ENCODE measurements at places on chromosomes 16 and 17. TPM values are rescaled to one million over a fixed set of nuclear protein-coding genes. Genes with fewer than 3 reads are reported as not detected.

ALOX12 gene
- not detected for total RNA-seq

CMTR2 gene
- total RNA-seq = 21.8 TPM

P2RX5 gene
- 46.5 TPM for total RNA-seq

PRSS22 gene
- not detected for total RNA-seq

PPP1R27 gene
- not detected for total RNA-seq

KIFC3 gene
- 1.5 TPM for total RNA-seq

WNK4 gene
- 1.1 TPM for total RNA-seq

EXOC3L1 gene
- not detected for total RNA-seq

CYB5D1 gene
- total RNA-seq = 10.2 TPM

MATCAP1 gene
- total RNA-seq = 31.9 TPM

GPR142 gene
- total RNA-seq = not detected

PIRT gene
- not detected for total RNA-seq

EVI2B gene
- total RNA-seq = 37.3 TPM

KRTAP2-3 gene
- not detected for total RNA-seq

GSPT1 gene
- total RNA-seq = 174 TPM

BEAN1 gene
- not detected for total RNA-seq

CHMP1A gene
- 65.0 TPM for total RNA-seq

JPH3 gene
- total RNA-seq = 0.60 TPM

NXPH3 gene
- 0.44 TPM for total RNA-seq

UMOD gene
- not detected for total RNA-seq

MLYCD gene
- total RNA-seq = 5.2 TPM

PIMREG gene
- total RNA-seq = 6.6 TPM

THUMPD1 gene
- total RNA-seq = 54.4 TPM

WNT9B gene
- not detected for total RNA-seq

ANKRD40CL gene
- total RNA-seq = not detected

HOXB1 gene
- total RNA-seq = not detected

KRT15 gene
- not detected for total RNA-seq

DHRS7C gene
- not detected for total RNA-seq

SLC12A3 gene
- total RNA-seq = not detected

PRSS33 gene
- not detected for total RNA-seq

CTRB1 gene
- total RNA-seq = not detected

DHX58 gene
- total RNA-seq = 62.0 TPM

Measured in activated T-cell treated with anti-CD3 and anti-CD28 coated beads, Interleukin-2, amount 50 U/mL, for 72 hours (primary cell).